Memory B cell (primary cell): ENCODE measurements at places on chromosomes 7 and 10.

- no peak for DNase-seq
Measured at GRCh38 chr7:98569691-98570337, 47.3 kb upstream of the NPTX2 start.

DNA sequence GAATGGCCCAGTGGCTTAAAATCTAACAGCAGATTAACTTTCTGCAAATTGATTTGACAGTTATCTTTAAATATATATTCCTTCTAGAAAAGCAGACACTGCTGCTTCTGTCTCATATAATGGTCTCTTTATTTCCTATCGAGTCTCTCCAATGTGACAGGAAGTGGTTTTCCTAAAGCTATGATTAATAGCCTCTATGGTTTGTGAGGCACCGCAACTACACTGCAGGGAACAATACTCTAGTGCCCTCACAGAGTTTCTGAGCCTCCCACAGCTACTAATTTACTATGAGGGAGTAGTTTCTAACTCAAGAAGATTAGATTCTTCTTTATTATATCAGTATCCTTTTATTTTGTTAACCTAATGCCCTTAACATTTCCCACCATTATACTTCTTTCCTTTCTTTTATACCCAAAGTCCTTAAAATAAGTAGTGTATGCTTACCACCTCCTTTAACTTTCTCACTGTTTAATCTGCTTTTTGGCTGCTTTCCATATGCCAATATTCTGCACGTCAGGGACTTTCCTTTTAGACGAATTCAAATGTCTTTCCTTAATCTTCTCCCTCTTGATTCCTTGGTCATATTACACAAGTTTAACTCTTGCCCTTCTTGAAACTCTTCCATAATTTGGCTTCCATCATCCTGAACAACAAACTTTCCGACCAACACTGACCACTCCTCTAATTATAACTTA is 23.8 kb upstream of the AHR start:
- DNase-seq: no peak

GRCh38 chr7:38410056-38410455 is 136.6 kb upstream of the TARP start:
- no peak for DNase-seq

DNA sequence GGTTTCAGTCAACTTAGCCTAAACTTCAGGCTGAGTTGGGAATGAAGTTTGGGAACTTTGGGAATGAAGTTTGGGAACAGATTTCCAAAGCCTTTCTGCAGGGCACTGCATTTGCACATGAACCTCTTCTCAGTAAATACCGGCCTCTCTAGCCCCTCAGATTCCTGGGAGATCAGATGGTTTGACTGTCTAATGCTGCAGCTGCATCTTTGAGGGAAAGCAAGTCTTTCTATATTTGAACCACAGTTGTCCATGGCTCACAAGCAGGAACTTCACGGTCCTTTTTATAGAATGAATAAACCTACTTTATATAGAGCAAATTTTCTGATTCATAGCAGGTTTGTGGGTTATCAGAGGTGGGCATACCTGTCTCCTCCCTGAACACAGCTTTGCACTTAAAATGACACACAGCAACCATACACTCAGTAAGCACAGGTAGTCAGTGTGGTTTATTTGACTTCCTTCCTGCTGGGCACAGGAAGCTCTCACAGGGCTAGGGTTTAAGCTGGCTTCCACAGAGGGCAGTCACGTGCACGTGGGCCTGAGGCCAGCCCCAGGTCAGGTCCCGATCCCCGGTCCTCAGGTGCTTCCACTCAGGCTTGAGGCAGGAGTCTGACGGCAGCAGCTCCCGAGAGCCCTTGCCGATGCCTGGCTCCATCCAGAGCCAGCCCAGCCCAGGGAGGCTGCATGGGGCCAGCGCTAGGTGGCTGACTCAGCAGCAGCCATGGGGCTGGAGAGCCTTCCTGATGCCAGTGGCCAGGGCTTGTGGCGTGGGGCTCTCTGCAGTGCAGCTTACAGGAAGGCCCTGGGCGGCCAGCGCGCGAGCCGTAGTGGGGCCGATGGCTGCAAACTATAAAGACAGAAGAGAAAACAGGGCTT is 12.8 kb upstream of the MMP21 start:
- DNase-seq: no peak

DNA sequence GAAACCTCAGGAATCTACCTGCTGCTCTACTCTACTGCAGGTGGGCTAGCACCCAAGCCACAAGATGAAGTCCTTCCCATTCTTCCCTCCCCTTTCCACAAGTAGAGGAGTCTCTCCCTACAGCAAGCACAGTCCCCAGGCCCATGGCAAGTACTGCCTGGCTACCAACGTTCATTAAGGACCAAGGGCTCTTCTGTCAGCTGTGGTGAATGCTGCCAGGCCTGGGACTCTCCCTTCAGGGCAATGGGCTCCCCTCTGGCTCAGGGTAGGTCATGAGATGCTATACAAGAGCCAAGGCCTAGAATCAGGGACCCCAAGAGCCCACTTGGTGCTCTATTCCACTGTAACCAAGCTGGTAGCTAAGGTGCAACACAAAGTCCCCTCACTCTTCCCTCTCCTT is 39.8 kb downstream of the SNX13 start:
- no peak for DNase-seq

DNA sequence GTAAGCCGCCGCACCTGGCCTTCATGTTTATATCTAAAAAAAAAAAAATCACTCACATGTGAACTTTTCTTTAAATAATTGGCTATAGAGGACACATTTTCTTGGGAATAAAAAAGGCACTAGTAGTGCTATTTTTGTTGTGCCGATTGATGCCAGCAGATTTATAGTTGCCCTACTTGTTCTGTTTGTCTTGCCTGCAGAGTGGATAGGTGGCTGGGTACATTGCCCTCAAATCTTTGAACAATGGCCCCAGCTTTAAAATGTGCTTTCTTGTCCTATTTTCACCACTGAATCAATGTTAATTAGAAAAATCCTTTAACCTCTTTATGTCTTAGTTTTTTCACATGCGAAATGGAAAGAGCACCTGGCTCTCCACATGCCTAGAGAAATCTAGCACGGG is 30.1 kb upstream of the ZNRF2 start:
- DNase-seq: no peak

DNA sequence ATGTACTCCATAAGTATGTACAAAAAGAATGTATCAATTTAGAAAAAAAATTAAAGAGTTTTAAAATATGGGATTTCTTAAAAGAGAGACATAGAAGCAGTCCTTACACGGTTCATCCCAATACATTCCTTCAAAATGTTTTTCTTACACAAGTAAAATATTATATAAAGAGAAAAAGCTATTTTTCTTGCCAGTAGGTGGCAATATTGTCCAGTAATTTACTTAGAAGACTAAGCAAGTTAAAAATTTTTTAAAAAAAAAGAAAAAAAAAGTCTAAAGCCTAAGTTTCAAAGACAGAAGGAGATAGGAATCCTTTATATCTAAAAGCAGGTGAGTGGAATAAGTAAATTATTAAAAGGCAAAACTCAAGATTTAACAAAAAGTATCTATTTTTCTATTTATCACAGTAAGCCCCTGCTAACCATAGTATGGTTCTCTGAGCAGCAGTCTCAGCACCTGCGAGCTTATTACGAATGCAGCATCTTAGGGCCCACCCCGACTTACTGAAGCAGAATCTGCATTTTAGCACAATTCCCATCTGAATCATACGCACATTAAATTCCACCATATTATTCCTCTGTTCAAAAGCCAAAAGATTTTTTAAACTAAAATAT is 240.6 kb downstream of the DGKI start:
- DNase-seq: no peak

DNA sequence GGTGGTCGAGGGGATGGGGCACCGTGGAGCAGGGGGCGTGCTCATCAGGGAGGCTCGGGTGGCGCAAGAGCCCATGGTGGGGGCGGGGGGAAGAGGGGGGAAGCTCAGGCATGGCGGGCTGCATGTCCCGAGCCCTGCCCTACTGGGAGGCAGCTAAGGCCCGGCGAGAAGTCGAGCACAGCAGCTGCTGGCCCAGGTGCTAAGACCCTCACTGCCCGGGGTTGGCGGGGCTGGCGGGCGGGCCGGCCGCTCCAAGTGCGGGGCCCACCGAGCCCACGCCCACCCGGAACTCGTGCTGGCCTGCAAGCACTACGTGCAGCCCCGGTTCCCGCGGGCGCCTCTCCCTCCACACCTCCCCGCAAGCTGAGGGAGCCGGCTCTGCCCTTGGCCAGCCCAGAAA is 55.0 kb upstream of the FAM171A1 start:
- DNase-seq: no peak

DNA sequence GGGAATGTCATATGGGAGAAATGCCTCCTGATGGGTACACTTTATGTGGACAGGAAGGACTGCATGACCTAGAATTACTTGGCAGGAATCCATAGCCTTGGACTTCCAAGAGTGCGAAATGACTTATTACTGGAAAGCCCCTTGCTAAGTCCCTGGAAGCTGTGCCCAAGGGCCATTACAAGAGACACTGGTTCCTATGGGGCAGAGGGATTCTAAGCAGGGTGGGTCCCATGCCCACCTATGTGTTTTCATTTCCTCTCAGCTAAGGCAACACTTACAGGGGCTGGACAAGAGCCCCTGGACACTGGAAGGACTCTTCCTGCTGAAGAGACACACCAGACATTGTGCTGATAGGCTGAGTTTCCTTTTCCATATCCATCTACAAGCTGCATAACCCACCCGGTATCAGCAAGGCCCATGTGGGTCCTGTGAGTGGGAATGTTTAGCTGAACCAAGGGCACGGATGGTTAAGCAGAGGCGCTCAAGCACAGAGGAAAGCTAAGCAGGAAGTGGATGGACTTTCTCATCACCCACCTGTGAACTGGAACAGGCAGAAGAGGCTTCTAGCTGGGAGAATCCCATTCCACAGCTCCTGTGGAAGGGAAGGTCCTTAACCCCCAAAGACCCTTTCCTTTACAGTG is 56.2 kb downstream of the XPNPEP1 start:
- no peak for DNase-seq

- DNase-seq: peak; percentile 62
Measured at GRCh38 chr7:135512135-135512887, 2.4 kb upstream of the CNOT4 start.

DNA sequence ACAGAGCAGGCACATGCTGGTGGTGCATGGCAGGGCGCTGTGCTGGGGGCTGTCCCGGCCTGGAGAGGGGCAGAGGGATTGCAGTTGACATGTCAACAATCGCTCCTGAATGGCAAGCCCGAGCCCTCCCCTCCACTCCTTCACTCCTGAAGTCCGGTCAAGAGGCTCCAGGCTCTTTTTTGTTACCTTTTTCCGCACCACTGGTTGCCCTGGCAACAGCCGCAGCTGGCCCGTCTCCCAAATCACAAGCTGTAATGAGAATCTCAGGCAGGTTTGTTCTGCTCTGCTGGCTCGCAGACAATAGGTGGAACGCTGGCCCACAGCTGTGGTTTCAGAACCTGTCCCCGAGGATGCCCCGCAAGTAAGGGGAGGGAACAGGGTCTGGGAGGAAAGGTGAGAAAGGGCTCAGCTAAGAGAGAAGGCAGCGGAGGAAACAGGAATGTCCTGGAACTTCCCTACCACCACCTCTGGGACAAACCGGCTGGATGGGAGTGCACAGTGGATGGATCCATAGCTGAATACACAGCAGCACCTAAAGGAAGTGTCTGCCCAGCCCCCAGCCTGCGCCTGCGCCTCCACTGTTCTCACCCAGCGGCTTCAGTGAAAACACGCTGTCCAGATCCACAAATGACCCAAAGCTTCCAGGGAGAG is 58.9 kb downstream of the CALML3 start:
- no peak for DNase-seq

DNA sequence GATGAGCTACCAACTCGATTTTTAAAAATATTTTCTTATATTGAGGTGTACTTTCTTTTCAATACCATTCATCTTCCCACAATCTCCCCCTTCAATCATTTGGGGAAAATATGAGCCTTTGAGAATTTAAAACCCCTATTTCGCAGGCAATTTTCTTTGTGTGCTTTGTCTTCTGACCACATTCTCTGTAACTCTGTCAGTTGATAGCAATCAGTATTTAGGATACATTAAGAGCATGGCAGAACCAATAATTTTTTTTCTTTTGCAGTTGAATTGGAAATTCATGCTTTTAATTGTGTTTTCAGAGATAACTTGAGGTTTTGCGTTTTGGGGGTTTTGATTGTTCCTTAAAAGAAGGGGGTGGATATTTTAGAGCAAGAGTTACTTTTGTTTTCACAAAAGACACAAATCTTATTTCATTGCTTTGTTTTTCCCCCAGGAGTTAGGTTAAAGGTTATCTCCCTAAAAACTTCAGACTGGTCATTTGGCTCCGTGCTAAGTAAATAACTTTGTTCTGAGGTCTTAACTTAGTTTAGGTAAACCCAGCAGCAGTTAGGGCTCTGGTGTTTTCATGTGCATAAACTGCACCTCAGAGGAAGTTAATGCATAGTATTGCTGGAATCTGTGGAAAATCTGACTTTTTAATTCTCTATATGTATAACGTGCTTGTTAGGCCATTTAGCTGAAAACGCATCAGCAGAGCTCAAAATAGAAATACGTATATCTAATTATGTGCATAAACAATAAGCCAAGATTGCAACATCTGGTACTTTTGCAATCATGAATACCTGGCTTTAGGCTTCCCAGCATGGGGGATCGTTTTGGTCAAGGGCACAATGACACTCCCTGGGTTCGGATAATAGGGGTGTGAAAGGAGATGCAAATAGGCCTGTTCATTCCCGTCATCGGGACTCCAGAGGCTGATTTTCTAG is 676.4 kb upstream of the ANKRD30A start:
- no peak for DNase-seq

- DNase-seq: no peak
Measured at GRCh38 chr10:35307297-35307696, 29.0 kb upstream of the CCNY start.

- no peak for DNase-seq
Measured at GRCh38 chr7:158016180-158017097, 571.2 kb downstream of the PTPRN2 start.

- no peak for DNase-seq
Measured at GRCh38 chr10:61787170-61787569, 114.3 kb upstream of the ARID5B start.

DNA sequence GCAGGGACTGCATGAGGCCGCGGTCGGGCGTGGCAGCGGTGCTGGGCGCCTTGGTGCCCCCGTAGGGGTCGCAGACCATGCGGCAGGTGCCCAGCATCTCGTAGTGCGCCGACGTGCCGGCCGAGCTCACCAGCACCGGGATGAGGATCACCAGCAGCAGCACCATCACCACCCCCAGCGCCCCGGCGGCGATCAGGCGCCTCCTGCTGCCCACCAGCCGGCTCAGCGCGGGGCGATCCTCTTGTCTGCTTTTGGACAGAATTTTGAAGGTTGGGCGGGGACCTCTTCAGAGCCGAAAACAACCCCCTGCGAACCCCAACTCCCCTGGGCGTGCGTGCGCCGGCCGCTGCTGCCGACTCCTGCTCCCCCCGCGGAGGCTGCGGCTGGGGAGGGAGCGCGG is 779 bp downstream of the C1QL3 start:
- DNase-seq: no peak

GRCh38 chr10:129901389-129902006 is 62.6 kb downstream of the EBF3 start:
- no peak for DNase-seq

- DNase-seq: no peak
Measured at GRCh38 chr10:35079763-35080162, 10.4 kb downstream of the CUL2 start.

DNA sequence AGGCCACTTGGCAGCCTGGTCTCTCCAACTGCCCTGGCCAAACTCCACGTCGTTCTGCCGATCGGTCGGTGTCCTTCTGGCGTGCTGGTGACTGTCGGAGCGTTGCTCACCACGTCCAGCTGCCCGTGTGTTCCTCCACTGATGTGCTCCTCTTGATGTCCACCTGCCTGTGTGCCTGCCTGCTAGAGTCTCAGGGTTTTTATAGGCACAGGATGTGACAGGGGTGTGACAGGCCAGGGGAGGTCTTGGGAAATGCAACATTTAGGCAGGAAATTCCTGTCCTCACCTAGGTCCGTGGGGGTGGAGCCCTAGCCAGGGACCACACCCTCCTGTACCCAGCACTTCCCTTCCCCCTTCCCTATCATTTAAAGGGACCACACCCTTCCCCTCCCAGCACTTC is 25.2 kb upstream of the CFAP46 start:
- DNase-seq: no peak
